ENCODE measurements at places on chromosomes 5 and 9.

GRCh38 chr5:111511831-111512374, 432 bp downstream of the STARD4 start:
- no peak for DNase-seq

DNA sequence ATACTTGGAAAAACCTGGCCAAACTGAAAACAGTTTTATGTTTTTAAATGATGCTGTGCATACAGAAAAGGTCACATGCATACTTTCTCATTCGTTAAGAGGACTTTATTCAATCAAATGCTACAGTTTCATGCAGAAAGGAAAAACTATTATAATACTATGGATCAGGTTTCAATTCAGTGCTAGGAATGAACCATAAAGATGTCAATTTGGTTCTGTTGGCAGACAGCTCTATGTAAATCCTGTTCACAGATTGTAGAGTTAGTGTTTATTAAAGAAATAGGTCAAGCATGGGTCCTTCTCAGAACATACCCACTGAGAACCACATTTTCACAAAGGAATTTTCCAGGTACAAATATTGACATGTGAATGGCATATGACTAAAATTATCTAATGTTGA, 57.1 kb downstream of the RETREG1 start:
- no peak for DNase-seq

DNA sequence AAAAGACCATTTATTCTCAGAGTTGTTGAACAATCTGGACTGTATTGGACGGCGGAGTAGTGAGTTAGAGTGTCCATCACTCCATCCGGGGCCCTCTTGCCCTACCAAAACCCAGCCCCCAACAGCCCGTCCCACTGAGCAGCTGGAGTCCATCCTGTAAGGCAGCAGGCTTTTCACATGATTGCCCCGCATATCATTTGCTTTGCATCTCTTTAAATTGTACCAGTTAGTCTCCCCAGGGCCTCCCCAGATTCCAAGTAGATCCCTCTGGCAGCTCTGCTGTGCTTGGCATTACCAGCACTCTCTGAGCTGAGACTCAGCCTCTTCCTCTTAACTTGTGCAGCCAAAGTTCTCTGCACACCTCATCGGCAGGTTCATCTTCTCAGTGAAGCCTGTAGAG, 48.6 kb upstream of the ADCY2 start:
- no peak for DNase-seq

GRCh38 chr9:125959315-125959714, 212.1 kb downstream of the PBX3 start:
- no peak for DNase-seq

GRCh38 chr5:31581498-31582099, 49.5 kb downstream of the C5orf22 start:
- peak; percentile 20 for DNase-seq

GRCh38 chr5:14881826-14882225, 10.2 kb upstream of the ANKH start:
- DNase-seq, result no peak

DNA sequence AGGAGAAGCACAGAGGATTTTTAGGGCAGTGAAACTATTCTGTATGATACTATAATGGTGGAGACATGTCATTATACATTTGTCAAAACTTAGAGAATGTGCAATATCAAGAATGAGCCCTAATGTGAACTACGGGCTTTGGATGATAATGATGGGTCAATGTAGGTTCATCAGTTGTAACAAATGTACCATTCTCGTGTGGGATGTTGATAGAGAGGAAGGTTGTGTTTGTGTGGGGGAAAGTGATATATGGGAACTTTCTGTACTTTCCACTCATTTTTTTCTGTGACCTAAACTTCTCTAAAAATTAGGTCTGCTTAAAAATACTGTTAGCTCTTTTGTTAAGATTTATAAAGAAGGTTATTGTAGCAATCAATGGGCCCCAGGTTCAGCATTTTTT, 138.9 kb downstream of the SPATA31D1 start:
- no peak for DNase-seq

GRCh38 chr9:14441976-14442651, 128.2 kb upstream of the NFIB start:
- no peak for DNase-seq

GRCh38 chr5:166430491-166431319, 1860.7 kb upstream of the WWC1 start:
- no peak for DNase-seq

GRCh38 chr5:116388564-116389258, 185.9 kb downstream of the SEMA6A start:
- DNase-seq, result no peak

DNA sequence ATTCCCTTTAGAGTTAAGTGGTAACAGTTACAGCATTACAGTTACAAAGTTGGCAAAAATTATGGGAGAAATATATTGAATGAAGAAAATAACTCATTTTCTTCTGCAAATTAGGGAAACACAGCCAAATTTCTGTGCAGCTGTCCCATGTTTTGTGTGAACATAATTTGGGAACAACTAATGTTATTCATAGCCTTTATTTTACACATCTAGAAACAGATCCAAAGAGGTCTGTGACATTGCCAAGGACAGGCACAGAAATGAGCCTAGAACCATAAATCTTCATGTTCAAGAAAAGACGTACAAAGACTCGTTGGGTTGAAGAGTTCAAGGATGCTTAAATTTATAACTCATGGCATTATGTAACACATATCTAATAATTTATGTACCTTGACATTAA, 114.1 kb upstream of the TXNDC8 start:
- no peak for DNase-seq

DNA sequence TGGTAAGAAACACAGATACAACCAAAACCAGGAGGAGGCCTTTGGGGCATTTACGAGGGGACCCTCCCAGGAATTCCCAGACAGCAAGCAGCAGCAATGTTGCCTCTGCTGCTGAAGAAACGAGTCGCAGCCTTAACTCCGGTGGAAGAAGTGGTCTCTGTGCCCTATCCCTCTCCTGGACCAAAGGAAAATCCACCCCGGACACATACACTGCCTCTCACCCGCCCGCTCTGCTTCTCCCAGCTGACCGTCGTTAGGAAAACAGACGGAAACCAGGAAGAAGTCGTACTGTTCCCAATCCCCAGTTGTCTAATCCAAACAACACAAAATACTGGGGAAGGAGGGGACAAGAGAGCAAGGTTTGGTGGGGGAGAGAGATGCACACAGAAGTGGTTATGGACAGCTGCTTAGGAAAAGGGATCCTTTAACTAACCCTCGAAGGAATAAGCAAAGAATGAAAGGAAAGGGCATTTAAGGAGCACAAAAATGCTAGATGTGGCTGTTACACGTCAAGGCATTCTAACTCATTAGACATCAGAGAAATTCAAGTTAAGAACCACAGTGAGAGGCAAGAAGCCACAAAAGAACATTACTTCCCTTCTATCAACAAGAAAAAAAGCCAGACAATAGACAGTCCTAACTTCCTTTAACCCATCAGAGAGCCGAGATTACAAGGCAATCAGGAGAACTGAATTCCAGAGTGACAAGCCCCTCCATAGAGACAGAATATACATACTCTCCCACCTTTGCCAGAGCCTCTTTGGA, 71.9 kb downstream of the ACTL7B start:
- no peak for DNase-seq

DNA sequence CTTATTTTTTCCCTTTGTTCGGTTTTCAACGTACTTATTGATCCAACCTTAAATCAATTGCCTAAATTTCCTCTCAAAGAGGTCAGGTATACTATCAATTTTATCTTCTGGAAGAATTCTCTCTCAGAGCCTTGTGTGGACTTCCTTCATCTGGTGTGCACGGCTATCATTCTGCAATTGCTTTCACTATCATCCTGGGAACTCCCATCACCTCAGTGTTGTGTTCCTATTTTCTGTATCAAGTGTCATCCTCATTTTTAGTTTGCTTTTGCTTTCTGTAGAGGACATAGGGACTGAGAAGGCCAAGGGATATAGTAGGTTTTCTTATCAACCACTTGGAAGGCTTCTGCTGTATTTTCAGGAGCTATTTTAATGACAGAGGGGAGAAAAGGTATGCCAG, 11.3 kb downstream of the STOM start:
- no peak for DNase-seq

GRCh38 chr9:4465910-4466309, 24.4 kb upstream of the SLC1A1 start:
- DNase-seq, result no peak

DNA sequence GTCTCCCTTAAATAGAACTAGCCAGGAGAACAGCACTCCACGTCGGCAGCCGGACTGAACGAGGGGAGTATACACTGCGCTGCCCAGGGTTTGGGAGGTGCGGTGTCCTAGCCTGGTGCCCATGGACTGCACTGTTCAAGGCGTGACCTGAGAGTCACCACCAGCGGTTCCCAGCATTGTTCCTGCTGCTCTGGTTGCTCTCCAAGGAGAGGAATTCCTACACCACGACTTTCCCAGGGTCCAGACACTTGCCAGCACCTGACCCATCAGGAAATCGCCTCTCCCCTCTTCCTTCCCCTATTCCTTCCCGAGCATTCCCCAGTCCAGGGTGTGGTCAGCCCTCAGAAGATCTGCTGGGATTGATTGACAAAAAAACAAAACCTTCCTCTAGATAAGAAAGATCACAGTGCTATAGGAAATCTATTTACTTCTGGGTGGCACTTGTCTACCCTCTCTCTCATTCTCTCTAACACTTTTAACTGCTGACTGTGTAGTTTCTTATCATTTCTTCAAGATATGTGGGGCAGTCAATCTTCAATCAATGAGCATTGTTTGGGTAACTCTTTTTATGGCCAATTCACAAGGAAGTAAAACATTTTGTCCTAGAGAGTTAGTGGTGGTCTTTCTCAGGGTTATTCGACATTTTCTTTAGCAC, 297.8 kb upstream of the ACTBL2 start:
- DNase-seq, result no peak

- no peak for DNase-seq
These were observed 6.8 kb upstream of the CKS2 start for GRCh38 chr9:89304020-89304833.

GRCh38 chr9:128094166-128094949, 26.3 kb downstream of the SLC25A25 start:
- DNase-seq, result peak; percentile 73

- no peak for DNase-seq
These were observed 17.3 kb downstream of the EEIG1 start for GRCh38 chr9:127963359-127964064.

DNA sequence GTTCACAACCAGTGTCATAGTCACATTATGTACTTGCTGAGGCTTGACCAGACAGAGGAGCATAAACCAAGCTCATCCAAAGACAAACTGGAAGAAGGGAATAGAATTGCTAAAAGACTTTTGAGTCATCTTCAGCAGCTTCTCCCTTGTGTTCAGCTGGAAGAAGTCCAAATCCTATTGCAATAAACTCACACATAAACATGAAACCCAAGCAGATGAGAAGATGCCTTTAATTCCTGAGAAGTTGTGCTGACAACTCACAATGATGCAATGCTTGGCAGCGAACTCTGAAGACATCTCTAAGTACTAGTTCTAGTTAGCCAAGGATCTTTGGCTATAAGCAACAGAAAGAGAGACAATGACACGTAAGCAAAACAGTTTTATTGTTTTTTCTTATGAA, 642.1 kb downstream of the KCTD16 start:
- no peak for DNase-seq

- no peak for DNase-seq
These were observed 198.5 kb downstream of the CACNA1B start for GRCh38 chr9:138075961-138076649.

DNA sequence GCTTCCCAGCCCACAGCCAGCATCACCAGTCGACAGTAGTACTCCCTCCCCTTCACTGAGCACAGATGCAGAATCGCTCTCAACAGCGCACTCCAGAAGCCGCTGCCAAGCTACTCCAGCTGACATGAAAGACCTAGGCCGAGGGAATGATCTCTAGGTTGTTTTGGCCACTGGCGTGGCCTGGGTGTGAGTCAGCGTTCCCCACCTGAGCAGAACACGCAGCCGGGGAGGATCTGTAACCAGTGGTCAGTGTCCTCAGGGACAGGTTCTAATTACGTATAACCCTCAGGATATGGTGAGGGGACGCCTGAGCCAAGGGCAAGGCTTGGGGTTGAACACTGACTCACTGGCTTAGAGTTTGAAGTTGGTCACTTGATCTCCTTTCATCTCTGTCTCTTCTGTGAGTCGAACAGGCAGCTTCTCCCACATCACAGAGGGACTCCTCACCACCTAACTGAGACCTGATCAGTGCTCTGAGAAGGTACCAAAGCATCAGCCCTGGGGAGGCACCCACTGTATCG, 76.9 kb upstream of the IL17B start:
- DNase-seq, result no peak

GRCh38 chr5:35709688-35710087, 92.0 kb downstream of the SPEF2 start:
- no peak for DNase-seq

DNA sequence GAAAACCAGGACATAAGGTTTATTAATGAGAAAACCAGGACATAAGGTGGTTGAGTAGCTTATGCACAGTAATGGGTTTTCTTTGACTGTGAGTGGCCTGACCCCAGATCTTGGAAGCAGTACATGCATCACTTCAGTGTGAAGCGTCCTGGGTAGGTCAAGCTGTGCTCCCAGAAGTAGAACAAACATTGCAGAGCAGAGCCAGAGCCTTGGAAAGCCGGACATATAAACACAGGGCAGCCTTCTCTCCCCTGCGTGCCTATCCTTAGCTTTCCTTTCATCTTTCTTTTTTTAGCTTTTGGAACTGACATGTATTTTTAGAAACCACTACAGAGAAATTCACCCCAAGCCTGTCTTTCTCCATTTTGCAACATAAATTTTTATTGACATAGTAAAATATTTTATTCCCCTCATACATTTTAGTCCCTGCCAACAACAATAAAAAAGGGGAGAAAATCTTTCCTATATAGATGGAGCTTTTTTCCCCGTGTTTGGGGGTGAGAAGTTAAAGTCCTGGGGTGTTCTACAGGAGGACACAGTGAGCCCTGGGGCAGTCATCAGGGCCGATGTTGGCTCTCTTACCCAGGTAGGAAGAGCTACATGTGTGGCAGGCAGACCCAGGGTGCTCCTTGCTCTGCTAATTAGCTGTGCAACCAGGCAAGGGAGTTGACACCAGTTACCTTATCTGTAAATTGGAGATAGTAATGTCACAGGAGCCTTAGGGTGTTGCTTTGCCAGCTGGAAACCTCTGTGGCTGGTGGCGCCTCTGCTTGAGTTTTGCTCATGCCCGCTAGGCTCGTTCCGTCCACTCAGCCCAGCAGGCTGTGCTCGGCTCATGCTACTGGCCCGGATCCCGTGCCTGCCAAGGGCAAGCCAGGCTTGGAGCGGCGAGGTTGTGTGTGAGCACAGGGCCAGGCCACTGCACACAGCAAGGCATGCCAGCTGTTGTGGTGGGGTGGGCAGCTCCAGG, 389.6 kb downstream of the KDM4C start:
- no peak for DNase-seq

GRCh38 chr5:111932628-111933027, 175.6 kb upstream of the NREP start:
- no peak for DNase-seq

DNA sequence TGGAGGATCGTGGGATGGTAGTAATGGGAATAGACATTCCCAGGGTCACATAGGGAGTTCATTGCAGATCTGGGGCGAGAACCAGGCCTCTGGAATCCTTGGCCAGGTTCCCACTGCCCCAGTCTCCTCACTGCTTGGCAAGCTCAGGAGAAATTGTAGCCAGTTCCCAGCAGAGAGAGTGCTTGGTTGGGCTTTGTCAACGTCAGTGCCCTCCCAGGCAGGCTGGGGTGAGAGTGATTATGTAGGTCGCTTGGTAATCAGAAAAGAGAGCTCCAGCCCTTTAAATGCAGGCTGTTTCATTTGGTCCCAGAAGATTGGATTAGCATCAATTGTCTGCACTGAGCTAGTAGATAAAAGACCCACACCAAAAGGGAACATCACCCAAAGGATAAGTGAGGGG, 51.8 kb upstream of the GALNT10 start:
- no peak for DNase-seq
